Activated CD8-positive, alpha-beta memory T cell treated with anti-CD3 and anti-CD28 coated beads for 36 hours (primary cell): ENCODE measurements at places on chromosomes 6 and 20. TPM values are rescaled to one million over a fixed set of nuclear protein-coding genes. Genes with fewer than 3 reads are reported as not detected.

SNAI1 gene
- 0.52 TPM for total RNA-seq

SRSF12 gene
- 0.82 TPM for total RNA-seq

PRSS35 gene
- not detected for total RNA-seq

TPX2 gene
- 78.5 TPM for total RNA-seq

HRH3 gene
- not detected for total RNA-seq

CPNE5 gene
- total RNA-seq, result 0.36 TPM

SLC4A11 gene
- 3.9 TPM for total RNA-seq

SLC17A3 gene
- total RNA-seq, result not detected

C20orf96 gene
- total RNA-seq, result 5.6 TPM

ZNF133 gene
- total RNA-seq, result 6.2 TPM

MUC22 gene
- not detected for total RNA-seq
